Mammary epithelial cell (primary cell): ENCODE measurements at places on chromosomes 16 and 17. TPM values are rescaled to one million over a fixed set of nuclear protein-coding genes. Genes with fewer than 3 reads are reported as not detected.
A peak's percentile ranks its signal among the peaks of the same experiment; 100 is the strongest.

KRTAP16-1 gene
- not detected for total RNA-seq

PERCC1 gene
- not detected in 2 replicates for total RNA-seq

TBC1D3H gene
- total RNA-seq = not detected

- no peak for DNase-seq
Observed at GRCh38 chr17:17934806-17935205, 37.4 kb downstream of the TOM1L2 start.

GRCh38 chr17:48834973-48835372 is 4.1 kb downstream of the CALCOCO2 start:
- no peak for DNase-seq

DNA sequence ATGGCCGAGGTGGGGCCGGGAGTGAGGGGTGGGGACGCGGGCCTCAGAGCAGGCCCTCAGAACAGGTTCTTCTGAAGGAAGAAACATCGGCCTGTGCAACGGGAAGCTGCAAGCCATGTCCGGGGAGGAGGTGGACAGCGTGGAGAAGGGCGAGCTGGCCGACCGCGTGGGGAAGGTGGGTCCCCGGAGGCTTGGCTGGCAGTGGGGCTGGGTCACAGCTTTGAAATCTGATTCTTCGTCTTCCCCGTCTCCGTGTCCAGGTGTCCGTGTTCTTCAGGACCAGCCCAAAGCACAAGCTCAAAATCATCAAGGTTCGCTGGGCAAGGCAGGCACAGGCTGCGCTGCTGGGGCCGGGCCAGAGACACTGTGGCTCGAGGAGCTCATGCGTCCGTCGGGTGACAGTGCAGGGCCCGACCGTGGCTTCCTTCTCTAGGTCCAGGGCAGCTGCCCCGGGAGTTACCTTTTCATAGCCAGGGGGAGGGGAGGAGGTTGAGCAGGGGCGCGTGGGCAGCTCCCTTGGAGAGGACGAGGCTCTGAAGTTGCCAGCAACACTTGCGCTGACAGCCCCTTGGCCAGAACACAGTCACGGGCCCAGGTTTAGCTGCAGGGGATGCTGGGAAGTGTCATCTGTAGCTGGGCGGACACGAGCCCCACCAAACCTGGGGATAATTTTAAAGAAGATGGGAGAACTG is 51.3 kb downstream of the MEAK7 start:
- DNase-seq = no peak

ABCC12 gene
- not detected for total RNA-seq

DNA sequence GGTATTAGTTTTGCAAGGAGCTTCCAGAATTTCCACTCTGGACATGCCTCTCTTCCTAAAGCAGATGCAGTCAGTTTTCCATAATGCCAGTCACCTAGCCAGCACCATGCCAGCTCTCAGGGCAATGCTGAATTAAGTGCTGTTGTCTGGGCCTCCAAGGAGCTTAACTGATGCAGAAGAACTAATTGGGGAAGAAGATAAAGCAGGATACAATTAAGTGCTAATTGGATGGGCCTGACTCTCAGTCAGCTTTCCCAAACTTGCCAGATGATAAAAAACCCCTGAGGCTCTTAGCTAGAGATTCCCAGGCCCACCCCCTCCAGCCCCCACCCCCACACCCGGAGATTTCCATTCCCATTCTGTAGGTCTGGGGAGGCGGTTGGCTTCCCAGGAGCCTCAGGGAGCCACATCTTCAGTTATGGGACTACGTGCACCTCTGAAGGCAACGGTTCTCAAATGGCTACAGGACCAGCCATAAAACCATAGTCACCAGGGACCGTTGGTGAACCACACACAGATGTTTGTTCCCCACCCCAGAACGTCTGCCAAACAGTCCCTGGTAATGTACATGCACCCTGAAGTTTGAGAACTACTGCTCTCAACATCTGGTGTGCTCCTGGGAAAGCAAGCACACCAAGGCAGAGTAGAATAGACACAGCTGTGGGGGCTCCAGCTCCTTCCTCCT is 499.1 kb upstream of the CDH5 start:
- no peak for DNase-seq

KRTAP1-1 gene
- not detected in 2 replicates for total RNA-seq

AOC3 gene
- 0.31 and 0.78 TPM in 2 replicates for total RNA-seq

GRCh38 chr16:12819126-12820117 is 15.7 kb upstream of the CPPED1 start:
- DNase-seq = peak; percentile 43
